ENCODE measurements at places on chromosomes 1 and 21.

GRCh38 chr1:164688791-164689190 lies 129.8 kb downstream of the PBX1 start:
- H3K4me1 ChIP-seq, result no peaks in the 10 kb centered on the region
- no peaks in the 10 kb centered on the region for H3K36me3 ChIP-seq

DNA sequence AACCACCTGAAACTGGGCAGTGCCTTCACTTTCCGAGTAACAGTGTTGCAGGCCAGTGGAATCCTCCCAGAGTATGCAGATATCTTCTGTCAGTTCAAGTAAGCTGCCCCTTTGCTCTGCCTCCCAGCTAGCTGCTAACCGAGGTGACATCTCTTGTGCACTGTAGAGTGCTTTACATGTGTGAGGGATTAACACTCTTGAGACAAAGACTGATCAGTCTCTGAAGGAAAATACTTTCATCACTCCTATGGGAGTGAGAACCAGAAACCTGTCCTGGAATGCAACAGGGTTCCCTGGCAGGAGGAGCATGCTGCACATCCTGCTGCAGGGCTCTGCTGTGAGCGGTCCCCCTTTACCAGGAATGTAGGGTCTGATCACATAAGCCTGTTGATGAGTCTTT lies 61.4 kb upstream of the PGD start:
- H3K27ac ChIP-seq, result no peak overlapping the region
- H3K4me3 ChIP-seq, result no peak overlapping the region
- DNase-seq, result no peak
- peaks cover 7% of the 10 kb centered on the region for H3K36me3 ChIP-seq

DNA sequence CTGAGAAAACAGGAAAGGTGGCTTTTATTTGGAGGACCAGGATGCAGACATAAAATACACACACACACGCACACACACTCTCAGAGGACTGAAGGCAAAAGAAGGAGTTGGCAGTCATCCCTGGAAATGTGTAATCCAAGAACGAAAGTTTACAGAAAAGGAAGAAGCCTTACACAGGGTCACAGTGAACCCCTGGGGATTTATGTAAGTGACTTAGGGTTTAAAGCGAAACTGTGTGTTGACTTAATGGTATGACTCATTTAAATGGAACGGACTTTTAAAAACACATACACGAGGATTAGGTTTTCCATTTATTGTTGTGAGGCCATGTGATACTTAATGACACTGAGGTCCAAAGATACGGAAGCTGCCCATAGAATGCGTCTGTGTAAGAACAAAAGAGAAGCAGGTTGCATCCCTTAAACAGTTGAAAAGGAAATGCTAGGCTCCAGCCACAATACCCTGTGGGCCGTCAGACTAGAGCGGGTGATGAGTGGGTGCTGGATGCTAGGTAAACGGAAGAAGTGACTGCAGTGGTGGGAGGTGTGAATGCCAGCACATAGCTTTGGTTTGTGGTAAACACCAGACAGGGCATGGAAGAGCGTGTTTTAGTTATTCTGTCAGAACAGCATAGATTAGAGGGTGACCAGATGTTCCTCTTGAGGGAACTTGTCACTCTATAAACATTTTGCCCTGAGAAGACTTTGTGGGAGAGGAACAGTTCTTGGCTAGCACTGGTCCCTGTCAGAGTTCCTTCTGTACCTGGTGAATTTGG lies 21.6 kb upstream of the BCL10 start:
- no peaks in the 10 kb centered on the region for H3K36me3 ChIP-seq
- H3K27ac ChIP-seq, result peak overlapping the region; percentile 22
- DNase-seq, result peak; percentile 48
- no peak overlapping the region for H3K4me3 ChIP-seq

GRCh38 chr21:38413958-38414548 lies 84.2 kb downstream of the ERG start:
- no peaks in the 10 kb centered on the region for H3K36me3 ChIP-seq
- H3K4me1 ChIP-seq, result no peaks in the 10 kb centered on the region
- H3K27me3 ChIP-seq, result no peaks in the 10 kb centered on the region
- DNase-seq, result no peak
- H3K4me3 ChIP-seq, result no peak overlapping the region

DNA sequence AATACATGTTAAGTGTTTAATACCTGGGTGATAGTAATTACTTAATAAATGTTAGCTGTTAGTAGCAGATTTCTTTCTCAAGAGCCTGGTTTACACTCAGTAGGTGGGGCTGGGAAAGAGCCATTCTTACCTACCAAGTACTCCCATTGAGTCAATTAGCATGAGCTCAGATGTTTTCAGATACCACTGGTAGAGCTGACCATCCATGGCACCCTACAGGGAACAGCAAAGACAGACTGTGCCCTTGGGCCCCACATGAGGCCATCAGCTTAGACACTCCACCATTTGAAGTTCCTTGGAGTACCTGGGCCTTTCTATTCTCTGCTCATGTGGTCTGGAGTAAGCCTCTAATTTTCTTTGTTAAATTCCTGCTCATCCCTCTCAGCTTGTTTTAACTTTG lies 179.3 kb downstream of the CACNA1E start:
- H3K4me1 ChIP-seq, result no peaks in the 10 kb centered on the region
- H3K4me3 ChIP-seq, result no peak overlapping the region
- H3K36me3 ChIP-seq, result no peaks in the 10 kb centered on the region
- H3K27ac ChIP-seq, result no peak overlapping the region
- DNase-seq, result no peak

GRCh38 chr1:215765833-215766232 lies 198.7 kb downstream of the KCTD3 start:
- H3K27ac ChIP-seq, result no peak overlapping the region
- no peaks in the 10 kb centered on the region for H3K27me3 ChIP-seq
- H3K4me1 ChIP-seq, result no peaks in the 10 kb centered on the region
- no peaks in the 10 kb centered on the region for H3K36me3 ChIP-seq
- DNase-seq, result no peak

GRCh38 chr1:234960722-234961455 lies 167.7 kb downstream of the TOMM20 start:
- no peak overlapping the region for H3K4me3 ChIP-seq
- no peak for DNase-seq
- no peaks in the 10 kb centered on the region for H3K27me3 ChIP-seq
- peaks cover 34% of the 10 kb centered on the region for H3K4me1 ChIP-seq
- H3K36me3 ChIP-seq, result no peaks in the 10 kb centered on the region

DNA sequence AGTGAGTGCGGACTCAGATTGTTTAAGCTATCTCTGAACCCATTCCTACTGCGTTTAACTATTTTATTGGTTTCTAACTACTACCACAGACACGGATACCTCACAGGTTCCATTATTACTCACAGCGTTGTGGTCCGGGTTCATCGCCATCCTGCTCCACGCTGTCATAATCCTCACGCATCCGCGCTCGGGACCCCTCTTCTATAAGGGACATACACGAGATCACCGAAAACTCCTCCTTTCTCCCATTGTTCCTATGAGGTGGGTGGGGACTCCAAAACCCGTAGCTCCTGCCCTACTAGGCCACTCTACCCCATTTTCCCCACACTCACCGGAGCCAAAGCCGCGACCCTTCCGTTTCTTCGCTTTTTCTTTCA lies 610 bp downstream of the RBM8A start:
- peak overlapping the region; percentile 91 for H3K4me3 ChIP-seq
- H3K36me3 ChIP-seq, result peaks cover 17% of the 10 kb centered on the region
- H3K27ac ChIP-seq, result peak overlapping the region; percentile 95
- peaks cover 13% of the 10 kb centered on the region for H3K4me1 ChIP-seq
- no peak for DNase-seq

GRCh38 chr1:36846357-36846756 lies 188.0 kb downstream of the GRIK3 start:
- no peak overlapping the region for H3K4me3 ChIP-seq
- no peaks in the 10 kb centered on the region for H3K27me3 ChIP-seq
- DNase-seq, result no peak
- no peaks in the 10 kb centered on the region for H3K4me1 ChIP-seq
- H3K27ac ChIP-seq, result no peak overlapping the region

DNA sequence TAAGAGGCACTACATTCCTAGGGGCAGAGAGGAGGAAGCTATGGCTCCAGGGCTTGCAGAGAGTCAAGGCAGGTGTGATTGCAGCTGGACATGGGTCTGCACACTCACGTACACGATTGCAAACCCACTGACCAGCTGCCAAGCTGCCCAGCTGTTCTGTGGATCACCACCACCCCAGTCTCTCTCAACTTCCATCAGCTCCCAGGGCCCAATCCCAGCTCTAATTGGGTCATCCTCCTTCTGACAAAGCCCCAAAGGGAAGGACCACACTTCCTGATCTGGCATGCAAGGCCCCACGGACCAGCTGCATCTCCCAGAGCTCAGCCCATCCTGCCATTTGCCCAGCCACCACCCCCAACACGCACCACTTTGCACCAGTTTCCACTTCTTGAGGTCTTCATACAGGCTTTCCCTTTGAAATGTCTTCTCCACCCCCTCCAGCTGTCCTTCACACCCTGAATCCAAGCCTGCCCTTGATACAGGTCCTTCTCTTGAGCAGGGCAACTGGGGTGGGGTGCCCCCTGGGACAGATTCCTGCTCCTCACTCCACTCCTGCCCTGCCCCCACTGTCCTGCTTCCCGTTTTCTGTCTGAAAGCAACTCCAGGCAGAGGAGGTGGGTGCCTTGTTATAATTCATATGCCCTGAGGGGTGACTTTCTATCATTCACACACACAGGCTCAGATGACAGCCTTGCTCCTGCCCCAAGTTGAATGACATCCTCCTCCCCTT lies 179.4 kb upstream of the EDN2 start:
- peaks cover 79% of the 10 kb centered on the region for H3K4me1 ChIP-seq
- H3K36me3 ChIP-seq, result no peaks in the 10 kb centered on the region
- H3K4me3 ChIP-seq, result no peak overlapping the region

DNA sequence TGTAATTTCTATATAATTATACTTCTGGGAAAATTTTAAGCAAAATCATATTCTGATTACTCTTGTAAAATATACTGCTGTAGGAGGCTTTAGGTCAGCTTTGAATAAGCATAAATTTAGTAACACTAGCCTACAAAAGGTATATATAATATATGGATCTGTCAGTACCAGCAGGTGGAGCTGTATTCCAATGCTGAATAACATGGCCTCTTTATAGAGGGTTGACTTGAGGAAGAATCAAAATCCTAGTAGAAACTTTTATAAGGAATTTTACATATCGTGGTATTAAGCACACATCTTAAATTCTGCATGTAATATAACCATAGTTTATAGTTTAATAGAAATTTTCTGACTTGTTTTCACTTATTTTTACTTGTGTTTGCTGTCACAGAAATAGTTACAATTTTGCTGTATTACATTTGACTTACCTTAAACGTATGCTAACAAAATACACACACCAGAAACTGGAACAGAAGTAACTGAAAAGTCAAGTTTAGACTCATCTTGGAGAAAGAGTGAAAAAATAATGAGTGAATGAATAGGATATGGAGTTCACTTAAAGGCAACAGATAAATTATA lies 79.3 kb downstream of the HMCN1 start:
- no peak overlapping the region for H3K27ac ChIP-seq
- DNase-seq, result no peak
- H3K27me3 ChIP-seq, result peaks cover 2% of the 10 kb centered on the region
- H3K36me3 ChIP-seq, result no peaks in the 10 kb centered on the region
- no peaks in the 10 kb centered on the region for H3K4me1 ChIP-seq

GRCh38 chr1:166084613-166085012 lies 82.2 kb downstream of the FAM78B start:
- no peak for DNase-seq
- peaks cover 18% of the 10 kb centered on the region for H3K4me1 ChIP-seq
- H3K27ac ChIP-seq, result no peak overlapping the region
- no peaks in the 10 kb centered on the region for H3K36me3 ChIP-seq

GRCh38 chr1:59062743-59063142 lies 234.2 kb upstream of the FGGY start:
- DNase-seq, result no peak
- H3K4me3 ChIP-seq, result no peak overlapping the region
- H3K36me3 ChIP-seq, result no peaks in the 10 kb centered on the region
- peaks cover 6% of the 10 kb centered on the region for H3K4me1 ChIP-seq

DNA sequence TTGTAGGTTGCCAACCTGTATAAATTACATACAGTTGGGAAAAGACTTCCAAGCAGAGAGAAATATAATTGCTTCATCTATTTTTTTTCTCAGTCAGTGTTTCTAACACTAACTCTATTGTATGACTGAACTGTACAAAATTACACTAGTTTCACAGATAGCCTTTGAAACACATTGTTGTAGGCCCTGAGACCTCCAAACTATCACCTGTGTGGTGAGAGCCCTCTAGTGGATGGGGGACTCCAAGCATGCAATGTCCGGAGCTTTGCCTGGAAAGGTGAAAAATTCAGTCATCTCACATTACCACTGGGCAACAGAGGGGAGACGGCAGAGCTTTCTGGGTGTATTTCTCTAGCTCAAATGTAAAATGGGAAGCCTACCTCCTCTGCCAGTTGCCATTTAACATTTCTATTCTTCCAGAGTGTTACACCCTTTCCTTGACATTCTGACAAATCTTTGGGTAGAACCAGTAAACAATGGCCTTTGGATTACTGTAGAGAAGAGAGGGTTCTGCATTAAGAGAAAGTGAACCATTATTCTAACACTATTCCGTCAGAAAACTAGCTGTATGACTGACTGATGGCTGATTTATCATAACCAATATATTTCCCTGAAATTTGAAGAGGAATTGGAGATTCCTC lies 212.2 kb downstream of the LYPLAL1 start:
- no peaks in the 10 kb centered on the region for H3K36me3 ChIP-seq
- H3K27me3 ChIP-seq, result no peaks in the 10 kb centered on the region
- H3K27ac ChIP-seq, result no peak overlapping the region

DNA sequence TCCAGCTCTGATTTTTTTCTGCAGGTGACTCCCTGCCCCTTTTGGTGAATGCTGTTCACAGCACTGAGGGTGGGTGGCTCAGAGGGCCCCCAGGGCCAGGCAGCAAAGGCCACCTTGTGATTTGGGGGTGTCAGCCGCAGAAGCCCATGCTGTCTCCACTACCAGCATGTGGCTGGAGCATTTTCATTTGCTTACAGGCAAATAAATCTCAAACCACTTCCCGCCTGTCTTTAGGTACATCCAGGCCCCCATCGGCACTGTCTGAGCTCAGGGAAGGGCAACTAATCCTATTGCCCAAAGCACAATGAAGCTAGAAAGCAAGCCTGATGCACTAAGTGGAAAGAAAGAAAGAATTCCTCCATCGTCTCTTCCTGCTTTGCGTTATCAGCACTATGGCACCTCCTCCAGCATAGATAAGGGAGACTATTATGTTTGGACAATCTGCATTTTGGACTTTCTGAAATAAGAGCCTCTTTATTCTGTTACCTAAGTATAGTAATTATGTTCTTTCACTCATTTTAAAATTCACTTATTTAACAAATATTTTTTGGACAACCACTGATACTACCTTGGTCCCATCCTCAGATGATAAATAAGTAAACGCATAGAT lies 100.5 kb upstream of the TLR5 start:
- DNase-seq, result no peak
- H3K4me1 ChIP-seq, result peaks cover 16% of the 10 kb centered on the region
- H3K27me3 ChIP-seq, result no peaks in the 10 kb centered on the region

DNA sequence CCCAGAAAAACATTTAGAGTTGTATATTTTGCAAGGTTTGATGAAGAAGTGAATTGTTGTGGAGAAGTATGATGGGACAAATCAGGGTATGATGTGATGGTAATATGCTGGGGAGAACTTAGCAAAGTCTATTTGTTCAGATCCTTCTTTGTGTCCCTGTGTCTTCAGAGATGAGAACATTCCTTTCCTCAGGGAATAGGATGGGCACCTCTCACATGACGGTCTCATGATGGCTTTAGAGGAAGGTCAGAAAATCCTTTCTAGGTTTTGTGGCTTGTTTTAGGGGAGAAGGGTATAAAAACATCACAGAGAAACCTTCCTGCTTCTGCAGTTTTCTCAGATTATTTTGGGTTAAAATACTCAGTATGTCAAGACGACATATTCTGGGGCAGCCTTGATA lies 171.3 kb upstream of the NRIP1 start:
- H3K27me3 ChIP-seq, result no peaks in the 10 kb centered on the region
- no peak overlapping the region for H3K4me3 ChIP-seq
- no peaks in the 10 kb centered on the region for H3K36me3 ChIP-seq
- H3K27ac ChIP-seq, result no peak overlapping the region
- no peak for DNase-seq
